ENCODE measurements at places on chromosomes 2 and 18.

DNA sequence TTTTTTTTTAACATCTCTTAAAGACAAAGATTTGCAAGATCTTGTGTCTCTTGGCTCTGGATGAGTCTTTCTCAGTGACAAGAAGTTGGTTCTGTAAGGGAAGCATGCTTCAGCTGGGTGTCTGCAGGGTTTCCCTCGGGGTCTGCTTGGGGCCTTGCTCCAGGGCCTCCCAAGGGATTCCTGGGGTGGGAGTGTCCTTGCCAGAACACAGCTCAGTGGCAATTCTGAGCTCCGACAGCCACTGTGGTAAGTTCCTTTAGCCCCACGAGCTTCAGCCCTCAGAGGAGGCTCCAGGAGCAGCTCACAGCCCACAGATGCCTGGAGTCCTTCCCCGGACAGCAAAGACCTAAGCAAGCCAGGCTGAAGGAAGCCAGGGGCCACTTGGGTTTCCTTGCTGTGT lies 52.4 kb downstream of the EMX1 start:
- DNase-seq, result no peak

DNA sequence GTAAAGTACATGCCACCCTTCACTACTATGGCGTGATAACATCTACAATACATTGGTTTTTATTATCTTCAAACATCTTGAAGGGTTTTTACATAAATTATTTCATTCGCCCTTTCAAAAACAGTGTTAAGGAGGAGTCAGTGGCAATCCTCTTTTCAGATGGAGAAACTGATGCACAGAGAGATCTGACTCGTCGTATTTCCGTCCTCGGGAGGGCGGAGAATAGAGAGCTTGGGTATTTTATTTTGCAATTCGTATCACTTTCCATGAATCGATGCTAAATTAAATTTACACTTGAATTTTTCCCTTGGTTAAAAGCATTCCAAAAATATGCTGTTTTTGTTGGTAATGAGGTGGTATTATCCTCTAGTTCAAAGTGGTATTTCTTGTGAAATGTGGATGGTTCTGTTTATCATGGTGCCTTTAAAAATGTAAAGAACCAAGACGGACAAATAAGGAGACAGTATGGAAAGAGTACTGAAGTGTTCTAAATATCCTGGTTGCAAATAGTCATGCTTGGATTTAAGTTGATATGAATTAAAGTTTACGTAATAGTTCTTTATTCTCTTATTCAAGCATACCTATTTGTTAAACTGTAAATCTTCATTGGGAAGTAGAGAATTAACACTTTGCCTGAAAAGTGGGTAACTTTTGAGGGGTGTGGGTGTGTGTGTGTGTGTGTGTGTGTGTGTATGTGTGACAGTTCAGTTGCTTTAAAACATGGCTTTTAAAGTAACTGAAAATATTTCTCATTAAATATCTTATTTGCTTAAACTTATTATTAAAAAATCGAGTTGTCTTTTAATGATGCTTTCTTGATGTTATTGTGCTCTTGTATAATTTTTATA lies 5.6 kb downstream of the PHLPP1 start:
- no peak for DNase-seq

DNA sequence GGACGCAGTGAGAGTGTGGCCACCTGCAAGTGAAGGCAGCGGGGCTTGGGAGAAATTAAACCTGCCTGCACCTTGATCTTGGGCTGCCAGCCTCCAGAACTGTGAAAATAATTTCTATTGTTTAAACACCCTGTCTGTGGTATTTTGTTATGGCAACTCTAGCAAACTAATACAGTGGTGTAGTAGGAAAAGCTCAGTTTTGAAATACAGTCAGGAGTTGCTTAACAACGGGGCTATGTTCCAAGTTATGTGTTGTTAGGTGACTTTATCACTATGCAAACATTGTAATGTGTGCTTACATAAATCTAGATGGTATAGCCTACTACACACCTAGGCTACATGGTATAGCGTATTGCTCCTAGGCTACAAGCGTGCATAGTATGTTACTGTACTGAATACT lies 93.4 kb upstream of the FN1 start:
- DNase-seq, result no peak

- DNase-seq, result no peak
Observed at GRCh38 chr2:144004742-144005141, 515.2 kb downstream of the ZEB2 start.

DNA sequence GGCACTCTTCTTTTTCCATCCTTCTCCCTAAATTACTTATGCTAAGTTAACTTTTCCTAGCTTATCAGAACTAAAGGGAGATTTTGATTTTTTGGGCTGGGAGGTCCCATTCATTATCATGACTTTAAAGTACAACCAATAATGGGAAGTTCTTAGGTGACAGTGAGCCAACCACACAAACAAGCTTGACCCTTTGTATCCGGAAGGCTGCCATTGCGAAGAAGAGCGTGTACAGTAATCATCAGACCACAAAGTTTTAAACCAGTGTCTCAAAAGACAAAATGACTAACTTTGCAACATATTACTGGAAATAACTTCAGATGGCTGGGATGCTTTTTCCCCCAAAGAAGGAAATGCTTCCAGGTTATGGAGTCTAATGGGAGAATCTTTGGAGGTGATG lies 298.1 kb downstream of the TGIF1 start:
- DNase-seq, result no peak

DNA sequence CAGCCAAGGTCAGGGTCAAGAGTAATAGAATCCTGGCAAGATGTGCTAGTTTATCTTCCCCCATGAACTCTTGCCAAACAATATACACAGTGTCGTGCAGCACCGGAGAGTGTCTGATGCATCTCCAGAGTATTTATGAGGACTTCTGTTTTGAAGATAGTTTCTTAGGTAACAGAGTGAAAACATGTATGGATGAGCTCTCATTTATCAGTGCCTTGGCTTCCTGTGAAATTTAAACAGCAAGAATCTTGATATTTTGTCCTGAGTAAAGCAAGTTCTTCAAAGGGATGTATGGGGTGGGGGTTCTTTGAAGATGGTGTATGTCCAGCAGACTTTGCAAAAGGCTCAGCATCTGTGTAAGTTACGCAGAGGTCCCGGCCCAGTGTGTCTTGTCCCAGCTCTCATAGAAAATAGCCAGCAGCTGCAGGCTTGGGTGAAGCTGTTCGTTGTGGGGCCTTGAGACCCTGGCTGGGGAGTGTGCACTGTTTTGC lies 361.0 kb upstream of the NT5C1B start:
- DNase-seq, result no peak

All from activated T-helper 1 cell treated with anti-CD3 and anti-CD28 coated beads, Interleukin-2, amount 50 U/mL, for 16 hours (primary cell).